ENCODE measurements at places on chromosomes 6 and 20.

GRCh38 chr20:51487076-51487475 lies 55.4 kb downstream of the NFATC2 start:
- no peak for DNase-seq

- no peak for DNase-seq
Measured at GRCh38 chr6:84424956-84425355, 197.5 kb upstream of the CEP162 start.

GRCh38 chr6:164266851-164267250 lies 852.3 kb downstream of the QKI start:
- DNase-seq: no peak

- DNase-seq: no peak
Measured at GRCh38 chr6:52635049-52635577, 35.8 kb upstream of the TMEM14A start.

DNA sequence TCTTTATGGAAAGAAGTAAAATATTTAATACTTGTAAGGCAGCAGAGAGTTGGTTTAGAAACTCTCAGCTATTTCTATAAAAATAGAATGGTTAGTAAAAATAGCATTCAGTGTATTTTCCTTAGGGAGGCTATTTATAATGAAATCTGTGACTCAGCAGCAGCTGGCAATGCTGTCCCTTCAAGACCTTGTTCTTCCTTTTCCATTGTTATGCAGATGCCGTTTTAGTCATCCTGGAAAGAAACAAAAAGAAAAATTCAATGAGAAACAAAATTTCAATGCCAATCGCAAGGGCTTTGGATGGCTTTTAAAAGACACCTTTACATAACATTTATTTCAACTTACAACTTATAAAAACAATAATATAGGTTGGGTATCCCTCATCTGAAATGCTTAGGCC lies 17.5 kb downstream of the MPC1 start:
- DNase-seq: no peak

GRCh38 chr20:4593149-4593525 lies 128.6 kb upstream of the PRND start:
- no peak for DNase-seq

- no peak for DNase-seq
Measured at GRCh38 chr20:53346335-53346648, 247.3 kb downstream of the ZNF217 start.

- DNase-seq: no peak
Measured at GRCh38 chr6:116011520-116011919, 49.2 kb downstream of the FRK start.

GRCh38 chr20:46494077-46494476 lies 19.3 kb downstream of the ZNF334 start:
- no peak for DNase-seq

GRCh38 chr6:121884091-121884490 lies 448.6 kb downstream of the GJA1 start:
- no peak for DNase-seq

DNA sequence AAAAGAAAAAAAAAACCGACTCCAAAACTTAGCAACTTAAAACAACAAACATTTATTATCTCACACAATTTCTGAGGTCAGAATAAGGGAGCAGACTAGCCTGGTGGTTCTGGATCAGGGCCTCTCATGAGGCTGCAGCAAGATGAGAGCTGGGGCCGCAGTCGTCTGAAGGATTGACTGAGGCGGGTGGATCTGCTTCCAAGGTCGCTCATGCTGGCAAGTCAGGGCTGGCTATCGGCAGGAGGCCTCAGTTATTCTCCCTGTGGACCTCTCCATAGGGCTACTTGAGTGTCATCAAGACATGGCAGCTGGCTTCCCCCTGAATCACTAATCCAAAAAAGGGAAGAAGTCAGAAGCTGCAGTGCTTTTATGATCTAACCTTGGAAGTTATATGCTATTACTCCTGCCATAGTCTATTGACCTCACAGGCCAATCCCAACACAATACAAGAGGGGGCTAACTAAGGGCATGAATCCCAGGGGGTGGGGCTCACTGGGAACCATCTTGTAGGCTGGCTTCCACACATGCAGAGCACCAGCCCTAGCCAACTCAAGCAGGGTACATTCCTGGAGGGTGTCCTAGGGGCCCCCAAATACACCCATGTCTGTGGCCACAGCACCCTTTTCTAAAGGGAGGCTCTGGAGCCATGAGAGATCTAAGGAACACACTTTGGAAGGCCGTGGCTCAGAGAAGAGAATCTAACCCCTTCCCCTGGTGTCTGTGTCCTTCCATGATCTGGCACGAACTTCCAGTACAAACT lies 11.3 kb downstream of the EBF4 start:
- DNase-seq: no peak

- DNase-seq: no peak
Measured at GRCh38 chr6:12472601-12473038, 182.5 kb downstream of the EDN1 start.

DNA sequence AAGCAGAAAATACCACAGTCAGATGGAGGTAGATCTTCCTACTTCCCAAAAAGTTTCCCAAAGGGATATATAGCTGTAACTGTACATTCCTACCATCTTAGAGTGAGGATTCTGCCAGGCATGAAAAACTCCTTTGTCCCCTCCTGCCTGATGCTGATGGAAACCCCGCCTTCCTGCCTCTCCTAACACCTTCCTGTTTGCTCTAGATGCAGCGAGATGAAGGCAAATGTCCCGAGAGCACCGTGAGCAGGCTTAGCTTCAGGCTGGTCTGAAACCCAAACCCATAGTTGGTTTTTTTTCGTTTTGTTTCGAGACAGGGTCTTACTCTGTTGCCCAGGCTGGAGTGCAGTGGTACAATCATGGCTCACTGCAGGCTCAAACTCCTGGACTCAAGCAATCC lies 55.6 kb downstream of the MYB start:
- no peak for DNase-seq

GRCh38 chr6:160429620-160429895 lies 81.4 kb downstream of the SLC22A3 start:
- no peak for DNase-seq

- no peak for DNase-seq
Measured at GRCh38 chr20:17765584-17765983, 65.8 kb downstream of the BANF2 start.

DNA sequence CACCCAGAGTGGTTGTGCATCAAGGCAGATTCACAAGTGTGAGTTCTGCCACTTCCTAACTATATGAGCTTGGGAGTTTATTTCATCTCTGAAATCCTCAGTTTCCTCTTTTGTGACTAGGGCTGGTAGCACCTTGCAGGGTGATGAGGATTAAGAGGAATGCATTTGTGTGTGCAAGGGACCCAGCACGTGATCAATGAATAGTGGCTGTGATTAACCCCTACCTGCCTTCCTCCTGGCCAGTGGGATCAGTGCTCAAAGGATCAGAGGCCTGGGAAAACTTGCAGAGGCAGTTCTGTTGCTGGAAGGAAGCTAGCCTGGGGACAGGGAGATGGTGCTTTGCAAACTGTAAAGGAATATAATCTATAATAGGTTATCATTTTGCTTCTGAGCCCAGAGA lies 7.3 kb downstream of the SDC4 start:
- no peak for DNase-seq

DNA sequence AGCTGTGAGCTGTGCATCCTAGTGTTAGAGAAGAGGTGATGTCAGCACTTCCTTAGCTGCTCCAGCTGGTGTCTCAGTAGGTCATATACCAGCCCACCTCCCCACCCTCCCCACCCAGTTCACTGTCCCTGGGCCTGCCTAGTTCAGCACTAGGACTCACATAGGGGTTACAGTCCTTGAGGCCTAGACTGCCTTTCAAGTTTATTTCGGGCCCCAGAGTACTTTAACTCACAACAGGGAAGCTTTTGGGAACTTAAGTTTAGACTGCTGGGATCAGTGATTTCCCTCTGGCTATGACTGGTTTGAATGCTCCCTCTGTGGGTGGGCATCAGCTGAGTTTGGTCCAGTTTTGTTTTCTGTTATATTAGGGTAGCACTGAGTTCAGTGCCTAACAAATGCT lies 139.2 kb upstream of the MMS22L start:
- no peak for DNase-seq

- no peak for DNase-seq
Measured at GRCh38 chr6:52983159-52983848, 11.8 kb downstream of the GSTA4 start.

DNA sequence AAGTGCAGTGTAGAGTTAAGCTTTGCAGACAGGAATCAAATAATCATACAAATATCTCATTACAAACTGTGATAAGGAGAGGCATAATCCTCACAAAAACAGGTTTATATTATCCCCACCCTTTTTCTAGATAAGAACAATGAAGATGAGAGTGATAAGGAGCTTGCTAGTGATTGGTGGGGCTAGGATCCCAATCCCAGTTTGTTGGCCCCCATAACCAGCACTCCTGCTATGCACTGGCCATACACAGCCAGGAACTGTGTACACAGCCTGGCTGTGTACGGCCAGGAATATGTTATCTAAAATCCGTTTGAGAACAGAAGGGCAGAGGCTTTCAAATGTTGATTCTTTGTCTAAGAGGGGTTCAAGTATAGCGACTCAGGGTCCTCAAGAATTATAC lies 180.6 kb downstream of the EYA2 start:
- DNase-seq: no peak

GRCh38 chr6:32908897-32909296 lies 31.9 kb downstream of the HLA-DMB start:
- no peak for DNase-seq

GRCh38 chr6:3350252-3350796 lies 91.6 kb downstream of the PSMG4 start:
- no peak for DNase-seq

DNA sequence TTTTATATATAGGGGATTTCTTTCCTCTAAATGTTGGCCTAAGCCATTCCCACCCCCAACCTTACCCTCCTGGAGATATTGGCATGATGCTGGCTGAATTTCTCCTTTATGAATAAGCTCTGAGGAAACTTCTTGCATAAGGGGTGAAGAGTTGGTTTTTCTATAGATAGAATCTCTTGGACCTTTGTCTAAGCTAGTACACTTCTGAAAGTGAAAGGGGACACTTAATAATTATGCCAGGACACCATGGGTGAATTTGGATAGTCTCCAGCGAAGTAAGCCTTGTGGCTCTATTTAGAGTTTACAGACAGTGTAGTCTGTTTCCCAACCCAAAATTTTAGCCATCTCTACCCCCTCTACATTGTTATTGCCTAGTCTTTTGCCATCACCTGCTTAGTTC lies 27.1 kb upstream of the FABP7 start:
- DNase-seq: no peak

Data from AML-193 (cell line).